ENCODE measurements at places on chromosomes 1 and 21.

- no peak for DNase-seq
These were observed 671.4 kb upstream of the ADGRL2 start for GRCh38 chr1:81129366-81129765.

DNA sequence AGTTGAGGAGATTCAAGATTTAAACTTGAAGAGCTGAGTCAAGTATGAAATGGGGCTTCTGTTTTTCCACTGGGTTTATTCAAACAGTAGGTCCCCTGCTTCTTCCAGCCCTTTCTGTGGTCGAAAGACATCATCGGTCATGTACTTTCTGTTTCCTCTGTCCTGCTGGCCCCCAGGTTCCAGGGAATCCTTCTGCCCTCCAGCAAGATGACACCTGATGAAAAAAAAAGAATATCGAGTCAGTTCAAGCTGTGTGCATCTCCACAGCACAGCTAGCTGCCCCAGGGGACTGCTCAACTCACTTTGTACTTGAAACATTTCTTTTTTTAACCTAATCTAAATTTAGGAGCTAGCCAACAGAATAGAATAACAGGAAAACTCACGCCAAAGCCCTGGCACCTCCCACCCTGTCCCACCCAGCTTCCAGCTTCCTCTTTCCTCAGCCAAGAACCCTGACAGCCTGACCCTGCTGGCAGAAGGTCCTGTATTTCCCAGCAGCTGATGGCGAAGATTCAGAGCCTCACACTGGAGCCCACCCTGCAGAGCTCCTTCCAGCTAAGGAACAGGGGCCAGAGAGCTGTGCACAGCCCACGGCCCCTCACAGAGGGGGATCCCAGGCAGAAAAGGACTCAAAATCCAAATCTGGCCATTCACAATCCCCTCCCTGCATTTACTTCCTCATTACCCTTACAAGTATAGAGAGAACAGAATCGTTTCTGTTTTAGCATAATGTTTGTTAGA lies 176.5 kb downstream of the PSMG1 start:
- no peak for DNase-seq

DNA sequence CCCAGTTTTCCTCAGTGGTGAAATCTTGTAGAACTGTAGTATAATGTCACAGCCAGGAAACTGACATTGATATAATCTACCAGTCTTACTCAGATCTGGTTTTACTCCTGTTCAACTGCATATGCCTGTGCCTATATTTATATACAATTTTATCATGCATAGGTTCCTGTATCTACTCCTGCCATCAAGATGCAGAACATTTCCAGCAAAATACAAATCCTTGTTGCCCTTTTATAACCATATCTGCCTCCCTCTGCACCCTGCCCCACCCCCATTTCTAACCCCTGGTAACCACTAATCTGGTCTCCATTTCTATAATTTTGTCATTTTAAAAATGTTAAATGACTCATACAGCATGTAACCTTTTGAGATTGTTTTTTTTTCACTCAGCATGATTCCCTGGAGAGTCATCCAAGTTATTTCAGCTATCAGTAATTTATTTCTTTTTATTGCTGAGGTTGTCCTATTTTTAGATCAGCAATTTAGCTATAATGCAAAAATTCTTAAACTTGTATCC lies 8.1 kb downstream of the UTP25 start:
- no peak for DNase-seq

DNA sequence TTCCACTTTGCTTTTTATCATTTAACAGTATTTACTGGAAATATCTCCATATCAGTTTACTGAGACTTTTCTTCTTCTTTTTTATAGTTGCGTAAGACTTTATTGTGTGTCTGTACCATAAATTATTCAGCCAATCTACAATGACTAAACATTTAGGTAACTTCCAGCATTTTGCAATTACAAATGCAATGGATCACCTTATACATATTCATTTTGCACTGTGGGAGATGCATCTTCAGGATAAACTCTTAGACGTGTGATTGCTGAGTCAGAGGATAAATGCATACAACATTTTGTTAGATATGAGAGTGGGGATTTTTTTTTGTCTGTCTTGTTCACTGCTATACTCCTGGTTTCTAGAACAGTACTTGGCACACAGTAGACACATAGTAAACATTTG lies 95.7 kb upstream of the GCLM start:
- no peak for DNase-seq

DNA sequence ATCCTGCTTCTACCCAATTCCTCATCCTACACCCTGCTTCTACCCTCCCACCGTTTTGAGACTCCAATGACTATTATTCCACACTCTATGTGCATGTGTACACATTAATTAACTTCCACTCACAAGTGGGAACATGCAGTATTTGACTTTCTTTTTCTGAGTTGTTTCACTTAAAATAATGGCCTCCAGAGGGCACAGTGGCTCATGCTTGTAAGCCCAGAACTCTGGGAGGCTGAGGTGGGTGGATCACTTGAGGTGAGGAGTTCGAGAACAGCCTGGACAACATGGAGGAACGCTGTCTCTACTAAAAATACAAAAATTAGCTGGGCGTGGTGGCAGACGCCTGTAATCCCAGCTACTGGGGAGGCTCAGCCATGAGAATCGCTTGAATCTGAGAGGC lies 464.8 kb downstream of the PTBP2 start:
- DNase-seq, result no peak

DNA sequence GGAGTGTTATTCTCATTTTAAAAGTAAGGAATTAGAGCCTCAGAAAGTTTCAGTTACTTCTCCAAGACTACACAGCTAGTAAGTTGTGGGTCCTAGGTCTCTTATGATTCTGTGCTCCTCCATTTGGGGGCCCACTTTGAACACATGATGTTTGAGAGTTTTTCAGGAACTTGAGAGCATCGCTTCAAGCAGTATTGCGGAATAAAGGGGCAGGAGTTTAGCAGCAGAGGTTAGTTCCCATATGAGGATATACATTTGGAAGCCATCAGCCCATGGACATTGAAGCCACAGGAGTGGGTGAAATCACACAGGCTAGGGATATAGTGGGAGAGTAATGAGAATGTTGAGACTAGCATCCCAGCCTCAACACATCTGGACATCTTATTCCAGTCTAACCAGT lies 143.2 kb downstream of the RASAL2 start:
- DNase-seq, result no peak

DNA sequence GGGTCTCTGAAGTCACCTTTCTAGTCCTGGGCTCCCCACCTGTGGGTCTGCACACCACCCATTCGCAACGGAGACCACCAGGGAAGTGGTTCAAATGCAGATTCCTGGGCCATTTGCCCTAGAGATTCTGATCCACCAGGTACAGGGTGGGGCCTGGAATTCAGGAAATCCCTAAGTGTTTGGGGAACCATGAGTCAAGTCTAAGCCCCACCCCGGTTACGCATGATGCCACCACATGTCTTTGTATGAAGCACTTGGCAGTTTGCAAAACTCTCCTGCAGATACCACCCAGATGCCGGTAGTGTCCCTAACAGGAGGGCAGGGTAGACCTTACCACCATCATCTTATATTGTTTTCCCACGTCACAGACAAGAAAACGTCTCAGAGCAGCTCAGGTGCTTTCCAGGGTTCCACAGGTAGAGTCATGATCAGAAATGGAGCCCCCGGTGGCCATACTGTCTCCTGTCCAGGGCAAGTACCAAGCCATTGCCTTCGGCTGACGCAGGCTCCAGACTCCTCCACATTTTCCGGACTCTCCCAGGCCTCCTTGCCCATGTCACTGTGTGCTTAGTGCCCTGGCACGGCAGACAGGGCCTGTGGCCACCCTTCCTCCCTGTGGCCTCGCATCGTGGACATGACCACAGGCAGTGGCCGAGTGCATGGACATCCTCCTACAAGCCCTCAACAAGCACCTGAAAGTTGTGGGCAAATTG lies 89.2 kb upstream of the TMEM51 start:
- no peak for DNase-seq

- no peak for DNase-seq
These were observed 95.3 kb downstream of the HIVEP3 start for GRCh38 chr1:41823471-41823870.

GRCh38 chr1:201719812-201720521 lies 109.0 kb upstream of the IPO9 start:
- DNase-seq, result no peak

- DNase-seq, result no peak
These were observed 23.5 kb downstream of the BACH1 start for GRCh38 chr21:29321932-29322928.
